ENCODE measurements at places on chromosomes 1 and 21.

DNA sequence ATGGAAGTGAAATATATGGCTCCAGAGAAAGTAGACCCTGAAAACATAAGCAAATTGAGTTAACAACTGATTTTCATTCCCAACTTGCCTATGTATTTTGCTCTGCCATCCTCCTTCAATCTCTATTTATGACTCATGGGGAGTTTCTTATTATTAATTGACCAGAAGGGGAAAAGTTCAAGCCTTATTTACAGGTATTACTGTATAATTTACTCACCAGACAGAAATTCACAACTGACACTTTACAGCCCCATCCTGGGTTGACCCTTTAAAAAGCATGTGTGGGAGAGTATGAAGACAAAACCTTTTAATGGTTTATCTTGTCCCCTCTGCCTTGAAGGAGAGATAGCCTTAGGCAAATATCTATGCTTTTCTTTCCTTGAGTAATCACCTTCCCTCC lies 39.8 kb upstream of the C1orf53 start:
- DNase-seq = no peak

- no peak for DNase-seq
Measured at GRCh38 chr21:32492376-32492775, 79.9 kb downstream of the EVA1C start.

GRCh38 chr21:22898051-22898665 lies 1899.9 kb downstream of the NCAM2 start:
- no peak for DNase-seq

DNA sequence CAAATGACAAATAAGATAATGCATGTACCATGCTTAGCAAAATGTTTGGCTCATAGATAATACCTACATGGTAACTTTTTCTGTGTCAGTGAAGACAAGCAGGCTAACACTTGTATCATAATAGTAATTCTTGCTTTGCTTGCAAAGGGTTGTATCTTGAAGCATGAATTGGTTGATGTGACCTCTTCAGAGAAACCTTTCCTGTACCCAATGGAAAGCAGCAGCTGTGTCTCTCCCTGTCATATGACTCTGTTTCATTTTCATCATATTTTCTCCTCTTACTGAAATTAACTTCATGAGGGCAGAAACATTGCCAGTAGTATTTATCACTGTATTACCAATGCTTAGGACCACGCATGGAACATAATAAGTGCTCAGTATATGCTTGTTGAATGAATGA lies 4.4 kb downstream of the SH2D1B start:
- DNase-seq = no peak

DNA sequence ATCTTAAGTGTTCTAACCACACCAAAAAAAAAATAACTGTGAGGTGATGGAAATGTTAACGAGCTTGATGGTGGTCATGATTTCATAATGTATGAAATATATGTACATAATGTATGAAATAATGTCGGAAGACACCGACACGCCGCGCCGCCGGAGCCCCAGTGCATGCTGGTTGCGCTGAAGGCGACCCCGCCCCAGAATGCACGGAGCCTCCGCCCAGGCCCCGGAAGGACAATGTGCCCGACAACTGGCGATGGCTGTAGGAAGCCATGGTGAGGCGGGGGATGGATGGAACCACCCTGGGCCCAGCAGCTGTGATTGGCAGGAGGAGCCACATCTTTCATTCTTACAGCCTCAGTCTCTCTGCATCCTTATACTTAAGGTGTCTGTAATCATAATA lies 7.4 kb downstream of the OR2T10 start:
- DNase-seq = no peak

DNA sequence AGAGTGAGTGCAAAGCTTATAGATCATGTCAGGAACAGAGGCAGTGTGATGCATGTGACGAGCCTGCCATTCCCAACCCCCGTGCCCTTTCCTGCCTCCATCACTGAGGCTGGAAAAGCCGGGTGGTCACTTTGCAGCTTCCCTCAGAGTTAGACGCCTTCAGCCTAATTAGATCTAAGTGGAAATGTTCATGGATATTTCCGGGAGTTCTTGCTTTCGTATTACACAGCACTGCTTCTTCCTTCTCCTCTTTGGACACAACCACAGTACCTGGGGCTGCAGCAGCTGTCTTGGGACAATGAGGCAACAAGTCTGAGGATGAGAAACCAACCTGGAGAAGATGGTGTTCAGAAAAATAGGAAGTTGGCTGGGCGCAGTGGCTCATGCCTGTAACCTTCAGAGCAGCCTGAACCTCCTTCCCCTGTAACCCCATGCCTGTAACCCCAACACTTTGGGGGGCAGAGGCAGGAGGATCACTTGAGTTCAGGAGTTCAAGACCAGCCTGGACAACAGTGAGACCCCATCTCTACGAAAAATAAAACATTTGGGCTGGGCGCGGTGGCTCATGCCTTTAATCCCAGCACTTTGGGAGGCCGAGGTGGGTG lies 24.5 kb downstream of the SERINC2 start:
- no peak for DNase-seq

- DNase-seq = no peak
Measured at GRCh38 chr1:32988665-32989064, 24.1 kb upstream of the RNF19B start.

GRCh38 chr1:58432851-58433668 lies 113.5 kb downstream of the OMA1 start:
- DNase-seq = peak; percentile 50

DNA sequence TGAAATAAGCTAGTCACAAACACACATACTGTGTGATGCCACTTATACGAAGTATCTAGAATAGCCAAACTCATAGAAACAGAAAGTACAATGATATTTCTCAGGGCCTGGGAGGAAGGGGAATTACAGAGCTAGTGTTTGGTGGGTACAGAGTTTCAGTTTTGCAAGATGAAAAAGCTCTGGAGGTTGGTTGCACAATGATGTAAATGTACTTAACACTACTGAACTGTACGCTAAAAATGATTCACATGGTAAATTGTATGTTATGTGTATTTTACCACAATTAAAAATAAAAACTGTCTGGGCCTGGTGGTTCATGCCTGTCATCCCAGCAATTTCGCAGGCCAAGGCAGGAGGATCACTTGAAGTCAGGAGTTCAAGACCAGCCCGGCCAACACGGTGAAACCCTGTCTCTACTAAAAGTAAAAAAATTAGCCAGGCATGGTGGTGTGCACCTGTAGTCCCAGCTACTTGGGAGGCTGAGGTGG lies 15.3 kb upstream of the FHAD1 start:
- DNase-seq = no peak

DNA sequence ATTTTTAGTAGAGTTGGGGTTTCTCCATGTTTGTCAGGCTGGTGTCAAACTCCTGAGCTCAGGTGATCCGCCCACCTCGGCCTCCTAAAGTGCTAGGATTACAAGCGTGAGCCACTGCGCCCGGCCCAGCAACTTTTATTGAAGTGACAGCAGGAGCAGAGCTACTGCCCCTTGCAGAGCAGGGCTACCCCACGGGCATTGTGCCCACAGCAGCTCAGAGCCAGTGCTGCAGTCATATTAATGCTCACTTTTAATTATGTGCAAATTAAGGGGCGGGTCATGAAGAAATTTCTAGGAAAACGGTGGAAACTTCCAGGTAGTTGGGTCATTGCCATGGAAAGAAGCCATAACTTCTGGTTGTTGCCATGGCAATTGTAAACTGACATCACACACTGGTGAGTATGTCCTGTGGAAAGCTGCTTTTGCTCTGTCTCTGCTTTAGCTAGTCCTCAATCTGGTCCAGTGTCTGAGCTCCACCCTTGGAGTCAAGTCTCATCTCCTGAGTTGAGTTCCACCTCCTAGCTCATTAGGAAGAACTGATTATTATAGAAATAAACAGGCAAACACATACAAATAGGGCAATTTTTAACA lies 127.3 kb upstream of the ADGRL4 start:
- DNase-seq = no peak

- peak; percentile 35 for DNase-seq
Measured at GRCh38 chr1:165494949-165495857, 48.6 kb upstream of the LRRC52 start.

- DNase-seq = no peak
Measured at GRCh38 chr21:33811167-33812010, 104.2 kb downstream of the ATP5PO start.

DNA sequence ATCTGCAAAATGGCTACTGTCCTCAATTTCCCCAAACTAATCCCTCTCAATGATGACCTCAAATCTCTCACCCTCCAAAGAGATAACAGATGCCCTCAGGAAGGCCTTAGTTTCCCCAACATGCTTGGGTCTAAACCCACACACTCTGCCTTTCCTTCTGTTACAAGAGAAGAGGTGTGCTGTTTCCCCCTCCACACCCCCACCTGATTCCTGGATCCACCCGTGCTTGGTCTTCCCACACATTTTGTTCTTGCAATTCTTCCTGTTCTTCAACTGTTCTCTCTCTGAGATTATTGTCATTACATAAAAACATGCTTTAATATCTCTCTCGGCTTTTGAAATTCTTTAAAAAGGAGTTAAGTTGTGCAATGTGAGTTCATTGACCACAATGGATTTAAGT lies 5.7 kb upstream of the CBR3 start:
- DNase-seq = no peak

DNA sequence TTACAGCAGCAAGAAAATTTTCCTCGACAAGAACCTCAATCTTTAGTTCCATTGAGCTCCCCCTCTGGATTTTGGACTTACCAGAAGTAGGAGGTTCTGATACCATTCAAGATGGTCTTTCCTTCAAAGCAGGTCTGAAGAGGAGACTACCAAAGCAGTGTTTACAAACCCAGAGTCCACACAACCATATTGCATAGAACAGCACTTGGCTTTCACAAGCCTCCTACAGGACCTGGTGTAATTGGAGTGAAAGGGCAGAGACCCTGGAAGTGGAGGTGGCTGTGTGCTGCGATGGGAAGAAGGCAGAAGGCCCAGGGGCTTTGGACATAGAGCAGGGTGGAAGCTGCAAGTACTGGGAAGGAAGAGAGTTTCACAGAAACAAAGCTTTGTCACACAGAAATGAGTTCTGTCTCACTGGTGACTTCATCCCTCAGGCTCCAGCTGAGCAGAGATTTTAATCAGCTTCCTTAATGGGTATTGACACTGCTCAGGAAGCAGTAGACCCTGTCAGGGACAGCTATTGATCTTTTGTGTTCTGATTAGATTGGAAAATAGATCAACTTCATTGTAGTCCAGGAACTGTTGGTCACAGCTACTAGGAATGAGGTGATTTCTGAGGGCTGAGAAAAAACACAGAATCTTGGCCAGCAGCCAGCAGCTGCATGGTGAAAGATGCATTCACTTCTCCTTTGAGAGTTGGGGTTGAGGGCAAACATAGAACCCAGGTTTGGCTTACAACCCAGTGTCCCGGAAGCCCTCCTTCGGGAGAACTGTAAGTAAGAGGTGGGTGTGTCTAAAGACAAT lies 124.0 kb downstream of the SYT2 start:
- DNase-seq = no peak

DNA sequence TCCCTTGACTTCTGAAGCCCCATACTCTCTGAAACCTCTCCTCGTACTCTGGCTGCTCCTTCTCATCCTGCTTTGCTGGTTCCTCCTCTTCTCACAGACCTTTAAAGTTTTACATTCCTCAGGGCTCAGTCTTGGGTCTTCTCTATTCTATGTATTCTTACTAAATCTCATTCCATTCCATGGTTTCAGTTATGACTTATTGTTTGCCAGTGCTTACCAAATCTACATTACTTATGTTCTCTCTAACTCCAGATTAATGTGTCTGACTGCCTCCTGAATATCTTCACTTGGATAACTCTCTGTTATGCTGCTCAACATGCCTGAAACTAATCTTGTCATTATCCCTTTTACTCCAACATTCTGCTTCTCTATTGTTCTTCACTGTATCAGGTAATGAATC lies 5.4 kb upstream of the SLC35D1 start:
- no peak for DNase-seq

DNA sequence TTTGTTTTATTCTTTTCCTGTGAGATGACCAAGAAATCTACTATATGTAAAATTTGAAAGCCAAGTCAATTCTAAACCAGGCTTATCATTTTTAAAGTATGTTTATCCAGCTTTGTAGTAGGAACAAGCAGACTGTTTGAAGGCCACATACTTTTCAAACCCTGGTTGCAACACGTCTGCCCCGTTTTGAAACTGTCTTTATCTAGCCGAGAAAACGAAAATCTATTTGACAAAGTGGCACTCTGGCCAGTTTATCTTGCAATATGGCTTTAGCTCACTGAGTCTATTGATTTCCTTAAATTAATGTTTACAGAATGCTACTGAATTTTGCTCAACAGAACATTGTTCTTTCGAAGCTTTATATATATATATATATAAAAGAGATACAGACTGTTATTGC lies 39.7 kb downstream of the PROX1 start:
- no peak for DNase-seq

- peak; percentile 64 for DNase-seq
Measured at GRCh38 chr1:44031252-44032169, at the start of gene SLC6A9. TSS of gene SLC6A9 (minus strand) at chr1:44031462. CDS start at chr1:44024277, 7,185 bp downstream.

DNA sequence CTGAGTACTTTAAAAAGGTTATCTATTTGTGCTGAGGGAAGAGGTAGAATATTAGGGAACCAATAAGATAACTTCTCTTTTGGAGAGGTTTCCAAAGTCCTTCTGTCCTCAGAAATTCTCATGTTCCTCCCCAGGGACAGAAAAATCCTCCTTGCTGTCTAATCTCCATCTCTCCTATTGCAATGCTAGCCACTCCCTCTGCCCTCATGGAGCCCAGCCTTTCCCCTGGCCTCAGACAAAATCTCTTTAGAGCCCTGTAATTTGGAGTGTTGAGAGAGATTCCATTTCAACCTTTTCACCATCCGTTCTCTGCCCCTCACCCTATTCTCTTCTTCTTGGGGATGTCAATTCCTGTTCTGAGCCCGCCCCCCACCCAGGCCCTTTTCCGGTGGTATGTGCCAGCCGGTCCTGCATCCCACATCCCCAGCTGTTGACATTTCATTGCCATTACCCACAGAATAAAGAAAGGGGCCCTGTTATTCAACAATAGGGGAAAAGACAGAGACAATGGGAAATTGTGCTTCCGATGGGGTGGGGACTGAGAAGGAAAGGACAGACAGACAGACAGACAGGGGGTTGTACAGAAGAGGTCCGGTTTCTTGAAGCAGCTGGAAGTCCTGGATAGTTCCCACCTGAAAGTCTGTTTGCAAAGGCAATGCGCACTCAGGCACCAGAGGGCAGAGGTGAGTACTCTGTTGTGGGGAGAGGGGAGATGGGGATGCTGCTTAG lies at the start of gene HAPLN2:
HAPLN2 (plus strand) TSS at position 563 of the 729 bp plus-strand sequence. CDS start 4,076 bp downstream, outside the sequence.
- peak; percentile 85 for DNase-seq

GRCh38 chr1:59504276-59504675 lies 207.4 kb downstream of the FGGY start:
- peak; percentile 52 for DNase-seq

DNA sequence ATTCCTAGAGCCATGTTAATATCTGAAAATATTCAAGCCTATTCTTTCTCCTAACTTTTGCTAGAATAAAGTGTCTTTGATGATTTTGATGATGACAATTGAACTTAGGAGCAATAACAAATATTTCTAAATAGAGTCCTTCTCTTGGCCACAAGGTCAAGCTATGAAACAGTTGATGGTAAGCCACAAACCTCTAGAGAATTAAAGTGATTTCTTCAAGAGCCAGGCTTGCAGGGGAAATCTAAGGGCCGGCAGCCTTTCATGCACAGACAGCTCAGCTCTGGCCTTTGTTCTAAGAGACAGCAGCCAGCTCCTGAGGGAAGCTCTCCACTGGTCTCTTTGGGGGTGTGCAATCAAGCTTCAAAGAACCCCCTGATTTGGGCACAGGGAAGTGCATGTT lies 59.0 kb downstream of the SUSD4 start:
- DNase-seq = no peak

Measured in WERI-Rb-1 (cell line).